Activated T-cell treated with anti-CD3 and anti-CD28 coated beads, Interleukin-2, amount 50 U/mL, for 72 hours (primary cell): ENCODE measurements at places on chromosomes 1 and 21.

GRCh38 chr1:204979306-204979705 is 63.7 kb upstream of the CNTN2 start:
- DNase-seq, result no peak

DNA sequence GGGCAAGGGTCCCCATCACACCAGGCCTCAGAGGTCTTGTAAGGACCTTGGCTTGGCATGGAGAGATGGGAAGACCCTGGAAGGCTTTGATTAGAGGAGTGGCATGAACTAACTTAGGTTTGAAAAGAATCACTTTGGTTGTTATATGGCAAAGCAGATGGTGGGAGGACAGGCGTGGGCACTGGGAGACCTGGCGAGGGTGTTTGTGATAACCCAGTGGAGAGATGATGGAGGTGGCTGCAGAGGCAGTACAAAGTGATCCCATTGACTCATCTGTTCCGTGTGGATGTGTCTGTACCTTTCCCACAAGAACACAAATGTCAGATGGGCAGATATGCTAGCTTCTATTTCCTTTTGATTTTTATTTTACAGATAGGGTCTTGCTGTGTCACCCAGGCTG is 168.3 kb downstream of the SLC35F3 start:
- no peak for DNase-seq

- DNase-seq, result no peak
Observed at GRCh38 chr21:45902292-45902995, 79.1 kb upstream of the COL6A1 start.

- no peak for DNase-seq
Observed at GRCh38 chr1:94553323-94553730, 11.8 kb upstream of the F3 start.

DNA sequence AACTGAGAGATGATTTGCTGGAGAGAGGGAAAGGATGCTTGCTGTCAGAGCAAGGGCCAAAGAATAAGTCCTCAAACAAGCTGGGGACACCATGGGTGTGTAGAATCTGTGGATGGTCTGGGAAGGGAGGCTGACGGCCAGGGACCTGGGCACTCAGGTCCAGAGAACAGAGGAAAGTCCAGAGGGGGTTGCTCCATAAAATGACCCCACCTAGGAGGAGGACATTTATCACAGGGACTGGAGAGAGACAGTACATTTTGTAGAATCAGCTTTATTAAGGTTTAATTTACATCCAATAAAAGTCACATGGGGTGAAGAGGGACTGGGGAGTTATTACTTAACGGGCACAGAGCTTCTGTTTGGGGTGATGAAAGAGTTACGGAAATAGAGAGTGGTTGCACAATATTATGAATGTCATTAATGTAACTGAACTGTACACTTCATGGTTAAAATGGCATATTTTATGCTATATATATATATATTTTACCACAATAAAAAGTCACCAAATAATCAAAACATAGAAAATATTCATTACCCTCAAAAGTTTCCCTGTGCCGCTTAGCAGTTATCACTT is 73.0 kb upstream of the ABCD3 start:
- no peak for DNase-seq

GRCh38 chr1:60894130-60894529 is 188.2 kb upstream of the NFIA start:
- no peak for DNase-seq

GRCh38 chr1:20847611-20848080 is 60.5 kb upstream of the HP1BP3 start:
- no peak for DNase-seq

DNA sequence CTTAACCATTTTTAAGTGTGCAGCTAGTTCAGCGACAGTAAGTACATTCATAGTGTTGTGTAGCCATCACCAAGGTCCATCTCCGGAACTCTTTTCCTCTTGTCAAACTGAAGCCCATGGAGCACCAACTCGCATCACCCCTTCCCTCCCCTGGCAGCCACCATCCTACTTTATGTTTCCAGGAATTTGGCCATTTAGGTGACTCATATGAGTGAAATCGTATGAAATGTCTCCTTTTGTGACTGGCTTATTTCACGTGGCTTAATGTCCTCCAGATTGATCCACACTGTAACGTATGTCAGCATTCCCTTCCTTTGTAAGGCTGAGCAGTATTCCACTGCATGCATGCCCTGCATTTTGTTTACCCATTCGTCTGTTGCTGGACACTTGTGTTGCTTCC is 2.5 kb downstream of the COL6A2 start:
- DNase-seq, result no peak

- DNase-seq, result no peak
Observed at GRCh38 chr21:32055305-32055704, 182.5 kb downstream of the HUNK start.

DNA sequence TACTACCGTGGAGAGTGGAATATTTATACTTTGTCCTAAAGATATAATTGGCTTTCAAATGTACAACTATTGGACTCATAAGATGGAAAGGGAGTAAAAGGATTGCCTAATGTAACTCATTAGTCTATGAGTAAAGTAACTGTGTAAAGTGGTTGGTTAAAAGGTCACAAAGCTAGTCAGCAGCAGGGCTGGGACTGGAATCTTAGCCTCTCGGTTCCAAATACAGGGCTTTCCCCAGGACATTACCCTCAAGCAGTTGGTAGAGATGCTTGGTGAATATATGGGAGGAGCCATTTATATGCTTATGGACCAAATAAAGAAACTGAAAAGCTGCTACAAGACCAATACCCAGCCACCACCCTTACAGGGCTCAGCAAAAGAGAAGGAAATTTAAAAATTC is 283.7 kb downstream of the HLX start:
- no peak for DNase-seq
